Tibial nerve (tissue), 4 donors: ENCODE measurements at places on chromosomes 12 and 14. TPM values are rescaled to one million over a fixed set of nuclear protein-coding genes. Genes with fewer than 3 reads are reported as not detected.

DNA sequence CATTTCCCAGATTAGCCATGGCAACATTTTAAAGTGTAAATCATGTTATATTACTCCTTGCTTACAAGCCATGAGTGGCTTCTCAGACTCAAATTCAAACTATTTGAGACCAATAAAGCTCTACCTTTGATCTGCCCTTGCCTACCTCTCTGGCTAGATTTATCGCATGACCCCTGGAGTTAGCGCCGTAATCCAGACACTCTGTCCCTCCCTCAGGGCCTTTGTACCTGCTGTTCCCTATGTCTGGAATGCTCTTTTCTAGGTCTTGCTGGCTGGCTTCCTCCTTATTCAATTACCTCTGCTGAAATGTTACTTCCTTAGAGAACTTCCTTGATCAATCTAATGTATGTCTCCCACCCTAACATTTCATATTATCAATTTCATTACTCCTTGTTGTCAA, 16.3 kb downstream of the SIX4 start:
- no peak for DNase-seq

DNA sequence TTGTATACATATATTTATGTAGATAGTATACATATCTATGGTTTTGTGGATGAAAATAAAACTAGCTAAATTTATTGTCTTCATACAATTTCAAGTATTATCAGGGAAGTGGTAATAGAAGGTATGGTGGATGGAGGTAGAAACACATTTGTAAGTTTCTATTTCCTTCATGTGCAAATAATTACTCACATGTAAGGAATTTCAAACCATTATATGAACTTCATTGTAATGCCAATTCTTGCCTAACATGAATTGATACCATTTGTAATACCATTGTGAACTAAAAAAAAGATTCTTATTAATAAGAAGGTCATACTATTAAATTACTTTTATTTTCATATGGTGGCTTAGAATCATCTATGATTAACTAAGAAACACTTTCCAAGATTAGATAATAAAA, 20.1 kb upstream of the PPFIA2 start:
- no peak for DNase-seq

DNA sequence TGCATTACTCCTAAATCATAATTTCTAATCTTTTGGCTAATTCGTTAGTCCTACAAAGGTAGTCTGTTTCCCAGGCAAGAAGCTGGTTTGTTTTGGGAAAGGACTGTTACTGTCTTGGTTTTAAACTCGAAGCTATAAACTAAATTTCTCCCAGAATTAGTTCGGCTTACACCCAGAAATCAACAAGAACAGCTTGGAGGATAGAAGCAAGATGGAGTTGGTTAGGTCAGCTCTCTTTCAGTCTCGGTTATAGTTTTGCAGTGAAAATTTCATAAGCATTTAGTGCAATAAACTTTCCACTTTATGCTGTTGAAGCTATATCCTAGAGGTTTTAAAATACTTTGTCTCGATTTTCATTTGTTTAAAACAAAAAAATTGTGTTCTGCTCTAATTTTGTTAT, 100.3 kb downstream of the SLCO1A2 start:
- DNase-seq, result no peak

Gene RNF212B
- not detected for total RNA-seq

DNA sequence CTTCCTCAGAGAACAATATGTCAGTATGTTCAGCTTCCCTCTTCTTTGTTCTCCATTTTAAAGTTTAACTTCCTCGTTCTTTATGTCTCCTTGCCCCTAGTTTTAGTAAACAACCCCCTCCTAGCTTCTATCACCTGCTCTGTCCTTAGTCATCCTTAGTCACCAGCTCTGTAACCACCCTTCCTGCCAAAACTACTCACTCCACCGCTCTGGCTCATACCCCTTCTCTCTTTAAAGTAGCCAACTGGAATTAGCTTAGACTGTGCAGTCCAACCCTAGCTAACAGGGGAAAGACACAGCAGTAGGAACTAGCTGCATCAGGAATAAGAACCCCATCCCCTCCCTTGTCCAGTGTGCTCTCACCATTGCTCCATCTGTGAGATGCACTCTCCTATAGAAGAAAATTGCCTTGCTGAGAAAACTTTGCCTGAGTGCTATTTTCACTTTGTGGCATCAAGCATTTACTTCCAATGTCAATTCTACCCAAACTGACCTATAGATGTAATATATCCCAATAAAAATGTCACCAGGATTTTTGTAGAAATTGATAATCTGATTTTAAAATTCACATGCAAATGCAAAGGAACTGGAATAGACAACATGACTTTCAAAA, 603.2 kb downstream of the C12orf50 start:
- no peak for DNase-seq

DNA sequence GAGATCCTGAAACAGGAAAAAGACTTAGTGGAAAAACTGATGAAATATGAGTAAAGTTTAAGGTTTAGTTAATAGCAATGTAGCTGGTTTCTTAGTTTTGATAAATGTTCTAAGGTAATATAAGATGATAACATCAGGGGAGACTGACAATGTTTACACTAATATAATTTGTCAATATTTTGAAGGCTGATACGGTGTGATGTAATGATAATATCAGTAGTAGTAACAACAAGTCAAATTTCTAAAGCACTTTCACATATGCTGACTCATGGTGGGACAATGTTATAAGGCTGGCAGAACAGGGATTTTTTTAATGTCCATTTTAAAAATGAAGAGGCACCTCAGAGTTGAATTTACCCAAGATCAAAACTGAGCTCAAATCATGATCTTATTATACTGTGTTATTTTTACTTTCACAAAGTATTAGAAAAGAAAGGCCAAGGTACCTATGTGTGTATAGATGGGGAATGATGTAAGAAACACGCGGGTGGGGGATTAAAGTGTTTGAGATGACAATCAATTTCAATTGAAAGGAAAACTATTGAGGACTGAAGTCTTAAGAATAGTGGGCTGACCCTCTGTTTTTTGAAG, 2.4 kb upstream of the FLRT2 start:
- no peak for DNase-seq
